ENCODE measurements at places on chromosomes 5 and 9.

DNA sequence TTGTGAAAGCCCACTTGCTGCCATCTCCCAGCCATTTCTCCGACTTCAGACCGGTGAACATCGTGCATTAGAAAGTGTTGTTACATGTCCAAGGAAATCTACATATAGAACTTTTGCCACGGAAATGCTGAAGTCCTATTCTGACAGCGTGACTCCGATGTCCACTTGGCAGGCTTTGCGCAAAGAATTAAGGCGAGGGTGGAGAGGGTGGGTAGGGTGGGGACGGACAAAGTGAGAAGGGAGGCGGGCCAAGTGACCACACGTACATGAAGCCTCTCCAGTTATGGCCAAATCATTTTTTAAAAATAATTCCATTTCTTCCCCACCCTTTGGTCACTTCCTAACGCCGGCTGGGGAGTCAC lies 460 bp upstream of the ACO1 start:
- DNase-seq, result no peak

DNA sequence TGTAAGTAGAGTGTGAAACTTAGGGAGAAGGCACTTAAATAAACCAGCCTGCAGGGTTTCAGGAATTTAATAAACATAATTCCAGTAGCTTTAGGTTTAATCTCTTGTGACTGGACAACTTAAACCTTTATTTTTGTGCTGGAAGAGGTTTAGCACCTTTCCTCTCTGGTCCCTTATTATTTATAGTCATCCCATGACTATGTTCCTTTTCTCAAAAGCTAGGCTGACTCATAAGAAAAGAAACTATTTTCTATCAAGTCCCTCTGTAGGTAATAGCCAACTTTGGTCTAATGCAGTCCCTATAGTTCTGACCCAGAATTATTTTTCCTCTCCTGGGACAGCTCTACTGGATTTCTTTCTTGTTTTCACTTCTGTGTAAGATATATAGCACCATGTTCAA lies 588.9 kb downstream of the NR2F1-AS1 start:
- no peak for DNase-seq

DNA sequence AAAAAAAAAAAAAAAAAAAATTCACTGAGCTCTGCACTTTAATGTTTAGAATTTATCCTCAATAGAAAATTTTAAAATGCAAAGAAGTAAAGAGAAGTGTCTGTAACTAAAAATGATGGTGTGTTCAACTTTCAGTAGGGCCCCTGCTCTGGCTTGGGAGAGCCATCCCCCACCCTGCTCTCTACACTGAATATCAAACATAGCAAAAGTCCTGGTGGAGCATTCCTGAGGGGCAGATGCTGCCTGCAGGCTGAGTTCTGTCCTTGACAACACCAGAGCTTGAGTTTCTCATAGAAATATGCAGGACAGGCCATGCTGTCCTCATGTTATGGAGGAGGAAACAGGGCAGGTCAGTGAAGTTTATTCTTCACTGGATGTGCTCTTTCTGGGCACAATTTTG lies 7.1 kb upstream of the SEMA4D start:
- no peak for DNase-seq

DNA sequence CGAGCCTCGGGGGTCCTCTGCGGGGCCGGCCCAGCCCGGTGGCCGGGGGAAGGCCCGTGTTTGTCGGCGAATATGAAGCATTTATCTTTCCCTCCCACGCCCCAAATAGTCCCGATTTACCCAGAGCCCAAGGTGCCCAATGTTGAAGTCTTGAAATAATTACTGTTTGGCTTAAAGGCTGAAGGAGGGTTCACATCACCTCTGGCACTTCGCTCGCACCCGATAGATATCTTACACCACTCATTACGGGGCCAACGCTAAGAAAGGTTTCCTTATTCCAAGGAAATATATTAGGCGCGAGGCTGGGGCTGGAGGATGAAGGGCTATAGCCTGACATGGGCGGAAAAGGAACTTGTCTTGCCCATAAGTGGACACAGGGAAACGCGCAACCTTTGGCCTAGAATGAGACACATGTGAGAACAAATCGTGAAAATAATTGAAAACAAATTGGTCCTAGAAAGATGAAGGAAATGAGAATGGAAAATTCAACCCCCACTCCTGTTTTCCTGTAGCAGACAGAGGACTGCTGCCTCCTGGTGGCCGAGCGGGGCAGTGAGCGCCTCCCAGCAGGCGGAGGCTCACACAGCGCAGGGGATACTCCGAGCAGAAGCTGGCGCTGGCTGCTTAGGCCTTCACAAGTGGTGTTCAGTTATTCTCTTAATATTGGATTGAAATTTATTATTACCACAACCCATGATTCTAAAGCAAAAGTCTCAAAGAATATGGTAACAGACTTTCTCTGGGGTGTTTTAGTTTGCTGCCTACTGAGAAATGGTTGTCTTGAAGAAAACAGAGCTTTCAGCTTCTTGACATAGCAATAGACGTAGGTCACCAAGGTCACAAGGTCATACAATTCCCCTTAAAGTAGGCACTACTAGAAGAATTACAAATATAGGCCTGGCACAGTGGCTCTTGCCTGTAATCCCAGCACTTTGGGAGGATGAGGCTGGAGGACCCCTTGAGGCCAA lies 7.9 kb downstream of the CCL21 start:
- DNase-seq, result peak; percentile 65

DNA sequence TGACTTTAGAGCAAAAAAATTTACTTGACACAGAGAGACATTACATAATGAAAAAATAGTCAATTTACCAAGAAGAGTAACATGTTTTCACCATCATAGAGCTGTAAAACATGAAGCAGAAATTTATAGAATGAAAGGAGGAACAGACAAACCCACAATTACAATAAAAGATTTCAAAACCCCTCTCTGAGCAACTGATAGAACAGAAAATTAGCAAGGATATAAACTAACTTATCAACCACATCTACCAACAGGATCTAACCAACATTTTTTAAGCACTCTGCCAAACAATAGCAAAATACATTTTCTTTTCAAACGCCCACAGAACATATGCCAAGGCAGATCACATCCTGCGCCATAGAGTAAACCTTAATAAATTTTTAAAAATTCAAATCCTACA lies 17.9 kb downstream of the SLCO4C1 start:
- no peak for DNase-seq

DNA sequence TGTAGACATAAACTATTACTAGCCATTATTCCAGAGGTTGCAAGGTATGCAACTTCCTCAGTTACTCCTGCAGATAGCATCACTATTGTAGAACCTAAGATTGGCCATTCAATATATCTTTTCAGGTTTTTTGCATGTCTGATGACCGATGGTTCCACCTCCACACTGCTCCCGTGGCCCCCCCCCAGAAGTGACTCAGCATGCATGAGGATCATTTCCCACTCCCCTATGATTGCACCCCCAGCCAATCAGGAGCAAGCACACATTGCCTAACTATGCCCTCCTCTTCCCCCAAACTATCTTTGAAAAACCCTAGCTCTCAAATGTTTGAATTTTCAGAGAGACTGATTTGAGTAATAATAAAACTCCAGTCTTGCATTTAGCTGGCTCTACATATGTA lies 601.4 kb upstream of the TLE4 start:
- no peak for DNase-seq

GRCh38 chr5:128796506-128796905 lies 168.8 kb upstream of the SLC27A6 start:
- no peak for DNase-seq

DNA sequence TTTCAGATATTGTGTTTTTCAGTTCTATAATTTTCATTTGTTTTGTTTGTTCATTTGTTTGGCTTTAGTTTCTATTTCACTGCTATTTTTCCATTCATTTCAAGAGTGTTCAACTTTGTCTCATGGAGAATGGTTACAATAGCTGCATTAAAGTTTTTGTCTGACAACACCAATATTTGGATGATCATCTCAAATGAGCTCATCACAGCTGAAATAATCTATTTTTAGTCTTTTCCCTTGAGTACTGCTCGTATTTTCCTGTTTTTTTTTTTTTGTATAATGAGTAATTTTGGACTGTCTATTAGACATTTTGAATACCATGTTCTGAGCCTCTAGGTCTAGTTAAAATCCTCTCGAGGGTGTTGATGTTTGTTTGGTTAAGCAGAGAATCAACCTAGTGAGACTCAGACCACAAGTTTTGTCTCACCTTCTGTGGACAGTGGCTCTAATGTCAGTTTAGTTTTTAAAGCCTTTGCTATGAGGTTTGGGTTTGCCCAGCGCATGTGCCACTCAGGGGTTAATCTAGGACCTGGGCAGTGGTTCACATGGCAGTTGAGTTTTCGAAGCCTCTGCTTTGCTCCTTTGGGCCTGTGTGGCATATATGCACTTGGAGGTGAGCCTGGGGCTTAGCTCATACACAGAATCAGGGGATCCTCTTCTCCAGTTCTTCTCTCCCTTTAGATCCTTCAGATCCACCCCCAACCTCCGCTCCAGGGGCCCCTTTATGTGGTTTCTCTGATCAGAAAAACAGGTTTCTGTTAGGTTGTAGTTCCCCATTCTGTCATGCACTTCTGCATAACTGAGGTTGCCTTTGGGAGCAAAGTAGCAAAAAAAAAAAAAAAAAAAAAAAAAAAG lies 79.8 kb downstream of the ARSB start:
- no peak for DNase-seq

DNA sequence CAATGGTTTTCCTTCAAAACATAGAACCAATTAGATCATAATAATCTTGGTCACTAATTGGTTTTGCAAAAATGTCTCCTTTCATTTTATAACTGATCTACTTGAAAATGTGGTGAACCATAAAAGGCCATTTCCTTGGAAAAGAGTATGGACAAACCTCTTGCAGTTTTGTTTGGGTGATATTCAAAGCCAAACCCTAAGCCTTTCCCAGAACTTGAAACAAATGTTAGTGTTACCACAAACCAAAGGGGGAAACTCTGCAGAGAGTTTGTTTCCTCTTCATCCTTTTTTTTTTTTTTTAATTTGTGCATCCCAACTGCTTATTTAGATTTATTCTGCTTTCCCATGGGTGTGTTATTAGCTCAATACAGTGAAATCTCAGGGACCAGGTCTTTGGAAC lies 204.4 kb upstream of the ADAMTSL1 start:
- DNase-seq, result no peak

- no peak for DNase-seq
Observed at GRCh38 chr5:108925073-108925472, 177.4 kb downstream of the FER start.

DNA sequence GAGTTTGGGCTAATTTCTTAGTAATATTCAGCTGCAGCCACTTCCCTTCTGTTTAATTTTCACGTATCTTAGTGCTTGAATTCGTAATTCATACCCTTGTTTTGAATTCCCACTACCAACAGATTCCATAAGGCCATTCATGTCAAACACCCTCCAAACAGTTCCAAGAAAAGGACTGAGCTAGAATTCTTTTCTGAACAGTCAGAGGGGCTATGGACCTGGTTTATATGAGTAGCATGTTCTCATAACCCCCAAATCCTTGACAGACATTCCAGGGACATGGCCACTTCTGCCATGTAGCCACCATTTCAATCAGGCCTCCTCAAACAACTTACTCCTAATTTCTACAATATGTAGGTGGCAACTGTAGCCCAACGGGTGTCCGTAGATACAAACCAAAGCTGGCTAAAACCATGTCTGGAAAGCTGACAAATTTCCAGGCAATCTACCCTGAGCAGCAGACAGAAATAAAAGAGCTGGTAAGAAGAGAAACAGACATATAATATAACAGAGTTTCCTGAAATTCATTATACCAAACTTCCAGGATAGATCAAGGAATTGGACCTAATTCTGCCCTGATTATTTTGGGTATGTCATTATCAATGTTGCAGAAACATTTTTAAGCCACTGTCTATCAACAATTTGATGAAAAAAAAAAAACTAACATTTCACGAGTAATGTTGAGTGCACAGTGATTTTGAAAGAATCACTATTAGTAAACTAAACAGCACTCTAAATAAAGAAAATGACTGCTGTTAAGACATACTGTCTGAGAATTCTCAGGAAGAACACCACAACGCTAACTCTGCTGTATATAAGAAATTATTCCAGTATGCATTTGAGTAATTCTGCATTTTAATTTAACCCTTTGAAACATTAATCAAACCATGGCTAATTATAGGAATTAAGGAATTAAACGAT lies 40.7 kb downstream of the EBF1 start:
- no peak for DNase-seq

- DNase-seq, result no peak
Observed at GRCh38 chr9:109426626-109427402, 71.3 kb downstream of the PTPN3 start.

GRCh38 chr5:168941901-168942300 lies 359.0 kb downstream of the SLIT3 start:
- DNase-seq, result no peak

GRCh38 chr9:127779136-127779981 lies 893 bp upstream of the SH2D3C start:
- no peak for DNase-seq

- no peak for DNase-seq
Observed at GRCh38 chr5:123659011-123659410, 147.0 kb downstream of the CSNK1G3 start.

DNA sequence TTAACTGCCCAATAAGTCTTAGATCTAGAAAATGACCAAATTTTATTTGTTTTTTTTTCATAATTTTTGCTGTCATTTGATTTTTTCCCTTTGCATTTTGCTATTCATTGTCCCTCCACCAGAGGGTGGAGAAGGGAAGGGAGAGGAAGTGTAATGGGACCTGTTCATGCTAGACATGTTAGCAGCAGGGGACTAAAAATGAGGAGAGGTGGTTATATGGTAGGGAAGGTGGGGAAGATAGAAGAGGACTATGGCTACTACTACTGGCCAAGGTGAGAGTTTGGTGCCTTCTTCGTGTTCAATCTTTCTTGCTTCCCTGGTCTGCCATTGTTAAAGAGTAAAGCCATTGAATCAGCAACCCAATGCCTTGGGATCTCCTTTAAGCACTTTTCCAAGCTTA lies 6.4 kb downstream of the GRIA1 start:
- no peak for DNase-seq

- DNase-seq, result no peak
Observed at GRCh38 chr5:14906628-14907027, 35.0 kb upstream of the ANKH start.

GRCh38 chr9:127358023-127358535 lies 38.9 kb upstream of the SLC2A8 start:
- no peak for DNase-seq

GRCh38 chr5:73967347-73967746 lies 341.4 kb downstream of the ARHGEF28 start:
- DNase-seq, result no peak

DNA sequence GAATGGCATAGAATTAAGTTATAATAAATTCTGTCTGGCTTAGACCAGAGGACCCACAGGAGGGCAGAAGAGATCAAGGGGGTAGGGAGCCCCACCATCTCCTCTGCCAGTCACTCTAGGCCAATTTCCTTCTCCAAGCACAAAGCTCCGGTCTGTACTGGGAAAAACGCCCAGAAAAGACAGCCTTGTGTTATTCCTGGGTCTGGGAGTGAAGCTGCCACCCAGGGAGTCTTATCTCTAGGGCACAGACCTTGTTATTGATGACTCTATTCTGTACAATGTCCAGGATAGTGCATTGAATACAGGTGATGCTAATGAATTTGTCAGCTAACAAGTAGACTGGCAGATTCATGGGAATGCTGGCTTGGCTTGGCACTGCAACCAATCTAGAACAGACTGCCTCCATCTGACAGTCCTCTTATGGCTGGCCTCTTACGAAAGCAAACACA lies 60.7 kb downstream of the MED27 start:
- DNase-seq, result peak; percentile 51
